ENCODE measurements at places on chromosomes 3 and 15. TPM values are rescaled to one million over a fixed set of nuclear protein-coding genes. Genes with fewer than 3 reads are reported as not detected.

MRAS gene
- 0.38 TPM for total RNA-seq

SCN11A gene
- total RNA-seq = 0.07 TPM

NEK10 gene
- total RNA-seq = 0.42 TPM

PLCH1 gene
- not detected for total RNA-seq

GOLGA8T gene
- not detected for total RNA-seq

WDR76 gene
- total RNA-seq = 71.4 TPM

ISLR gene
- total RNA-seq = not detected

PPP1R2 gene
- total RNA-seq = 106 TPM

- DNase-seq = no peak
- H3K4me3 ChIP-seq = no peak overlapping the region
- H3K27me3 ChIP-seq = no peaks in the 10 kb centered on the region
- no peaks in the 10 kb centered on the region for H3K36me3 ChIP-seq
These were observed 223.5 kb upstream of the RBMS3 start for GRCh38 chr3:29057326-29057725.

- no peaks in the 10 kb centered on the region for H3K36me3 ChIP-seq
- no peak for DNase-seq
- H3K4me3 ChIP-seq = peak overlapping the region; percentile 60
- peaks cover 36% of the 10 kb centered on the region for H3K4me1 ChIP-seq
- H3K27me3 ChIP-seq = peaks cover 8% of the 10 kb centered on the region
These were observed 932 bp upstream of the PLCD1 start for GRCh38 chr3:38030126-38031021.

DNA sequence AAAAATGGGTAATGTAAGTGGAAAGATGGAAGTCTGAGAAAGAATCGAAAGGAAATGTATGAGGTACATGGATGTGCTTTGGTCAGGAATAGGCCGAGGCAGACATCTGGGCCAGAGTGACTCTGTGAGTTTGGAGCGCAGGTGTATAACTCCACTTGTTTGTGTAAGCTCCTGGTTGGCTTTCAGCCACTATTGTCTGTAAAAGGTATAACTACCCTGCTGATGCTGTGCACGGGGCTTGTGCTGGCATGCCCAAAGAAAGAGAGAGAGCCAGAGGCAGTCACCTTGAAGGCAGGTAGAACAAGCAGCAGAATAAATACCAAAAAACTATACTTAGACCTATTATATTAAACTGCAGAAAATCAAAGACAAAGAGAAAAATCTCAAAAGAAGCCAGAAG is 32.7 kb upstream of the CD96 start:
- DNase-seq = no peak
- no peaks in the 10 kb centered on the region for H3K4me1 ChIP-seq
- H3K36me3 ChIP-seq = no peaks in the 10 kb centered on the region
- no peak overlapping the region for H3K4me3 ChIP-seq
- H3K27ac ChIP-seq = no peak overlapping the region
- H3K27me3 ChIP-seq = no peaks in the 10 kb centered on the region

GRCh38 chr3:187919544-187919943 is 174.3 kb upstream of the BCL6 start:
- H3K4me3 ChIP-seq = peak overlapping the region; percentile 27
- no peak for DNase-seq
- H3K27me3 ChIP-seq = no peaks in the 10 kb centered on the region
- no peaks in the 10 kb centered on the region for H3K36me3 ChIP-seq
- H3K27ac ChIP-seq = no peak overlapping the region
- peaks cover 23% of the 10 kb centered on the region for H3K4me1 ChIP-seq

GRCh38 chr15:22224241-22224671 is 143.9 kb downstream of the OR4M2 start:
- no peak for DNase-seq
- H3K27me3 ChIP-seq = no peaks in the 10 kb centered on the region
- peaks cover 27% of the 10 kb centered on the region for H3K4me1 ChIP-seq
- no peaks in the 10 kb centered on the region for H3K36me3 ChIP-seq
- no peak overlapping the region for H3K27ac ChIP-seq
- H3K4me3 ChIP-seq = no peak overlapping the region

DNA sequence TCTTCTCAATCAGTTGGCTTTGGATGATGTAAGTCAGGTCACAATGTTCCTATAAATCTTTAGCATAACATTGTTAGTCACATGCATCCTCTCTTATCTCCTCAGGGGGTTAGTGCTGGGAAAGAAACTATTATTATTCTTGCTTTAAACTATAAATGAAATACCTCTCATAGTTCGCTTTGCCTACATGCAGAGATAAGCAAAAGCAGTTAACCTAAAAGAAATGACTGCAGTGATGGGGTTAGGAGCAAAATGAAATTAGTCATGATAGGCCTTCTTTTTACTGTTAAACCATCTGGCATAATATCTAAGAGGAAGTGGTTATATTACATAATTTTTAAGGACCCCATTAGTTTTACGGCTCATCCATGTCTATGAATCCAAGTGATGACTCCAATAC is 91.7 kb upstream of the IGSF10 start:
- no peak overlapping the region for H3K27ac ChIP-seq
- DNase-seq = no peak
- H3K27me3 ChIP-seq = no peaks in the 10 kb centered on the region
- H3K36me3 ChIP-seq = no peaks in the 10 kb centered on the region
- H3K4me3 ChIP-seq = no peak overlapping the region

GRCh38 chr15:53520996-53521395 is 238.5 kb downstream of the WDR72 start:
- no peaks in the 10 kb centered on the region for H3K27me3 ChIP-seq
- H3K4me3 ChIP-seq = no peak overlapping the region
- no peak for DNase-seq
- no peaks in the 10 kb centered on the region for H3K4me1 ChIP-seq
- H3K27ac ChIP-seq = no peak overlapping the region
- no peaks in the 10 kb centered on the region for H3K36me3 ChIP-seq

DNA sequence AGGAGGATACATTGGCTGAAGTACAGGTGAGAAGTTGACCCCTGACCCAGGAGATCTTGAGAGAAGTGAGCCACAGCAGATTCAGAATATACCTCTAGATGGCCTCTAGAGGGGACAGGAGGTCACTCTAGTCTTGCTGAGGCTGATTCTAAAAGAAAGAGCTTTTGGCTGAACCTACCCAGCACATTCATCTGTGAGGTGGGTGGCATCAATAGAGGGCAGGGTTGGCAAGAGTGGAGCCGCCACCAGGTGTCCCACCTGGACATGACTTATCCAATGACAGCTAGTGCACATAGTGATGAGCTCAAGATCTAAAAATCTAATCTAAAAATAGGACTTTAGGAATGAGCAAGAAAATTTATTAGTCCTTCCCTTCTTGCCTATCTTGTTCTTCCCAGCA is 51.6 kb downstream of the CYP19A1 start:
- DNase-seq = no peak
- no peaks in the 10 kb centered on the region for H3K27me3 ChIP-seq
- no peaks in the 10 kb centered on the region for H3K4me1 ChIP-seq
- H3K36me3 ChIP-seq = no peaks in the 10 kb centered on the region
- no peak overlapping the region for H3K4me3 ChIP-seq
- no peak overlapping the region for H3K27ac ChIP-seq

DNA sequence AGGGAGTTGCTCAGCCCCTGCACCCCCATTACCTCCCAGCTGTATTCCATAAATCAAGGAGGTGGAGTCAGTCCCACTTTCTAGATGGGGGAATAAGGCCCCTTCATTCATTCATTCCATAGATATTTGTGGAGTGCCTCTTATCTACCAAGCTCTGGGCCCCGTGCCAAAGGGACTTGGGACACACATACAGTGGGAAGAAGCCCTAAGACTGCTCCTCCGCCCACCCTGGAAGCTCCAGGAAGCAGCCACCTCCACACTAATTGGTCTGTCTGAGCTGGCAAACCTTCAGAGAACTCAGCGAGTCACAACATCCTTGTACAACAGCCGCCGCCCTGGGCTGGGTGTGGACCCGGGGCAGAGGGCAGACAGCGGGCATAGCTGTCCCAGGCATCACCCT is 6.4 kb downstream of the STRA6 start:
- H3K4me3 ChIP-seq = no peak overlapping the region
- no peak overlapping the region for H3K27ac ChIP-seq
- no peaks in the 10 kb centered on the region for H3K4me1 ChIP-seq
- no peaks in the 10 kb centered on the region for H3K27me3 ChIP-seq
- no peaks in the 10 kb centered on the region for H3K36me3 ChIP-seq

DNA sequence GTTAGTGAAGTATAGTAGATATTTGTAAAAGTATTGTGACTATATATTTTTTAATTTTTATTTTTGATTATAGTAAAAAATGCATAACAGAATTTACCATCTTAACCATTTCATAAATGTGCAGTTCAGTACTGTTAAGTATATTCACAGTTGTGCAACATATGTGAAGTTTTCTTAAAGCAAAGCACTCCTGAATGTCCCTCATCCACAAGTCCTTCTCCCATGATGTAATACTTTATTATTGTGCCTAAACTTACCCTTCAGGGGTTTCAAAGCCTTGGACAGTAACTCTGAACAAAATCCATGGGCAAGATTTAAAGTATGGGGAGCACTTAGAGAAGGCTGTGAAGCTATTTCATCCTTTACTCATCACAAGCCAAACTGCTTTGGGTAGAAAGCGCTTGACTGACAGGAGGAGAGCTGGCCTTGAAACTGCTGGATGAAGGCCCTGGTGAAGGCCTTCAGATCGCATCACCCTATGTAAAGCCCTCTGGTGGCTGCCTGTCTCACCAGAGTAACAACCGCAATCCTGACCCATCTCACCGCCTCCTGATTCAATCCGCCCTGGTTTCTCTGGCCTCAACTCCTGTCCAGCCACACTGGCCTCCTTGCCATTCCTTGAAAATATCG is 28.0 kb downstream of the LSM3 start:
- H3K27ac ChIP-seq = no peak overlapping the region
- no peaks in the 10 kb centered on the region for H3K27me3 ChIP-seq
- no peaks in the 10 kb centered on the region for H3K4me1 ChIP-seq
- DNase-seq = no peak
- H3K36me3 ChIP-seq = no peaks in the 10 kb centered on the region

GRCh38 chr3:114071786-114072185 is 15.2 kb downstream of the QTRT2 start:
- H3K36me3 ChIP-seq = peaks cover 32% of the 10 kb centered on the region
- H3K27me3 ChIP-seq = no peaks in the 10 kb centered on the region
- no peak for DNase-seq

DNA sequence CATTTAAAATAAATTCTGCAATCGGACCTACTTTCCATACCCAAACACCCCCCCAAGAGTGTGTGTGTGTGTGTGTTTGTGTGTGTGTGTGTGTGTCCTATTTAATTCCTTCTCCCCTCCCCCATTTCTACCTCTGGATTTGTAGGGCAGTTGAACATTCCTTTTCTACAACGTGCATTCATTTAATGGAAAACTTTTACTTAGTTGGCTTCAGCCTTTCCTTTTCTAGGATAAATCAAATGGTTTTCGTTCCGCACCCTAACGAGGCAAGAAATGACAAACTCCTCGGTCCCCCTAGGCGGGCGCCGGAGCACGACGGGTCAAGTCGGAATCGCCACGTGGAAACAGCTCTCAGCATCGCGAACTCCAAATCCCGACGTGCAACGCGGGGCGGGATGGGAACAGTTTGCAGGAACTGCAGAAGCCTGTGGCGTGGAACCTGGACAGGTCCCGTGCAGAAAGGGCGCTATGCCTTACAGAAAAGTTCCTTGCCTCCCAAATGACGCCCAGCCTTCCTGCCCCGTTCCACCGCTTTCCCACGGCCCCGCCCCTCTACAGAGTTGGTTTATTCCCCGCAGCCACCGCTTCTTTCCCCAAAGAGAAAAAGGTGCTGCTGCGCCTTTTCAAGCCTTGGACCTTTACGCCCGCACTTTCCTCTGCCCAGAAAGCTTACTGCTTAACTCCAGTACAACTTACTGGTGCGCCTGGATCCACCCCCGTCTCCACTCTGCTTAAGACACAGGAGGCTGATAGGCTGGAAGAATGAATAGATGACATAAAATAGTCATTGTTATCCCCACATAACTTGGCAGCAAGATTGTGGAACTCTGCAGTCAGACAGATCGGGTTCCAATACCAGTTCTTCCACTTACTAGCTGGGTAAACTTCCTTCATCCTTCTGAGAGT is 1.1 kb upstream of the EIF2B5 start:
- H3K4me1 ChIP-seq = peaks cover 22% of the 10 kb centered on the region
- no peak for DNase-seq
- H3K36me3 ChIP-seq = peaks cover 6% of the 10 kb centered on the region
- peak overlapping the region; percentile 85 for H3K27ac ChIP-seq
- H3K27me3 ChIP-seq = no peaks in the 10 kb centered on the region
- peak overlapping the region; percentile 93 for H3K4me3 ChIP-seq

GRCh38 chr3:53806182-53807116 is 39.8 kb downstream of the CHDH start:
- no peaks in the 10 kb centered on the region for H3K36me3 ChIP-seq
- no peaks in the 10 kb centered on the region for H3K27me3 ChIP-seq
- H3K27ac ChIP-seq = no peak overlapping the region
- H3K4me1 ChIP-seq = no peaks in the 10 kb centered on the region
- no peak overlapping the region for H3K4me3 ChIP-seq

DNA sequence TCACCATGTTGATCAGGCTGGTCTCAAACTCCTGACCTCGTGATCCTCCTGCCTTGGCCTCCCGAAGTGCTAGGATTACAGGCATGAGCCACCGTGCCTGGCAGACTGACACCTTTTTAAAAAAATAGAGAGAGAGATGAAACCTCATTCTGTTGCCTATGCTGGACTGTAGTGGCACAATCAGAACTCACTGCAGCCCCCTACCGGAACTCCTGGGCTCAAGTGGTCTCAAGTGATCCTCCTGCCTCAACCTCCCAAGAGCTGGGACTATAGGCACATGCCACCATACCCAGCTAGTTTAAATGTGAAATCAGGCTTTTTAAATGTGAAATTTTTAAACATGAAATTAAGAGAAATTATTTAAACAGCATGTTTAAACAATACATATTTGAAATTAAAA is 265.2 kb upstream of the UBE2E1 start:
- H3K4me1 ChIP-seq = no peaks in the 10 kb centered on the region
- no peak overlapping the region for H3K27ac ChIP-seq
- no peak overlapping the region for H3K4me3 ChIP-seq
- no peaks in the 10 kb centered on the region for H3K27me3 ChIP-seq
- DNase-seq = no peak
- H3K36me3 ChIP-seq = no peaks in the 10 kb centered on the region

Measured in CD8-positive, alpha-beta memory T cell (primary cell).